Activated CD8-positive, alpha-beta T cell treated with anti-CD3 and anti-CD28 coated beads, Interleukin-2, amount 10 ng/mL, durations not matched to agents 7 days and 5 days (primary cell): ENCODE measurements at places on chromosomes 7 and 10. TPM values are rescaled to one million over a fixed set of nuclear protein-coding genes. Genes with fewer than 3 reads are reported as not detected.

GRCh38 chr7:42886129-42886528, 25.7 kb downstream of the C7orf25 start:
- no peak for DNase-seq

- no peak for DNase-seq
Measured at GRCh38 chr7:38453826-38454225, 177.3 kb downstream of the AMPH start.

Gene ASZ1
- not detected for total RNA-seq

Gene INSYN2A
- total RNA-seq: not detected

GRCh38 chr7:14339861-14340260, 350.4 kb upstream of the ETV1 start:
- DNase-seq: no peak

GRCh38 chr7:48438206-48438605, 266.9 kb downstream of the ABCA13 start:
- no peak for DNase-seq

DNA sequence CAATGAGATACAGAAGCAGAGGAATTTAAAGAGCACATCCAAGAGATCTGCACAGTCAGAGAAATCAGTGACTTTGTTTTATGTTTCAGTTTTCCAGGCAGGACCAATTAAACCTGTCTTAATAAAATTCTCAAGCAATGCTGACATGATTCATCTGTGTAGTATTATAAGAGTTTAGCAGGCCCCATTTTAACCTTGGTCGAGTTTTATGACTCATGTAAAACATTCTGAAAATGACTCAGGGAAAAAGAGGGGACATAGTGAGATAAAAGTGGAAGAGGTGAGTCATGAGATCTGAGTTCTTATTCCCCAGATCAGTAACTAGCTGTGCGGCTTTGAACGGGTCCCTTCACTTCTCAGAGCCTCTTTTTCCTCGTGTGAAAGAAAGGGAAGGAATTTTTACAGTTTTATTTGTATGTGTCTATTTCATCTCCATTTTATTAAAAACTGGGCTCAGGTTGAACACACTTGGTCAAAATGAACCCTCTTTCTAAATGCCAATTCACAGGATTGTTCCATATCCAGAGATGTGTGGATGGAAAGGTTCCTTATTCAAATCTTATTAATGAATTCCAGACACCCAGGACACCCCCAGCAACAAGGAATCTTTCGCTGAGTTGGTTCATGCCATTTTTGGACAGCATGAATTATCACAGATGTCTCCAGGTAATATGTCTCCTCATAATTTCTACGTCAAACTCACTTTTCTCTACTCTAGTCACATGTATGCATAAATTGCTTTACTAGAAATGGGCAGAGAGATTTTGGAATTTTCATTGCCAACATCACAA, 143.2 kb downstream of the JAZF1 start:
- no peak for DNase-seq

Gene CDH23
- 4.7 TPM for total RNA-seq

Gene SPDYE11
- total RNA-seq: not detected

Gene NUTM2A
- total RNA-seq: 0.71 TPM

DNA sequence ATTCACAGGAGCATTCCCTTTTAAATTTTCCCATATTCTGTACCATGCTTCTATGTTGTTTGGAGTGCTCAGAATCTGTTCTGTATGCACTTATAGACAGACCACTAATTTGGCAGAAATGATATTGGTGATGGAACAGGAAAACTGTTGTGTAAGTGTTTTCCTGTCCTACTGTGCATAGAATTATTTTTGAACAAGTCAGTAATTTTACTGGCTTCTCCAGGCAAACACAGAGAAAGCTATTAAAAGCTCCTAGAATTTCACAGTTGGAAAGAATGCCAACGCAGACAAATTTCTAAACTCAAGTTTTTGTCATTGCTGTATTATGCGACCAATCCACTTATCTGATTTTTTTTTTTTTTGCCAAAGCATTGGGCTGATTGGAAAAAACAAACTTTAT, 55.7 kb downstream of the ANKMY2 start:
- DNase-seq: no peak

Gene SPDYE2
- total RNA-seq: not detected

- no peak for DNase-seq
Measured at GRCh38 chr10:119357412-119358151, 150.2 kb downstream of the GRK5 start.

Gene LRRD1
- total RNA-seq: not detected

DNA sequence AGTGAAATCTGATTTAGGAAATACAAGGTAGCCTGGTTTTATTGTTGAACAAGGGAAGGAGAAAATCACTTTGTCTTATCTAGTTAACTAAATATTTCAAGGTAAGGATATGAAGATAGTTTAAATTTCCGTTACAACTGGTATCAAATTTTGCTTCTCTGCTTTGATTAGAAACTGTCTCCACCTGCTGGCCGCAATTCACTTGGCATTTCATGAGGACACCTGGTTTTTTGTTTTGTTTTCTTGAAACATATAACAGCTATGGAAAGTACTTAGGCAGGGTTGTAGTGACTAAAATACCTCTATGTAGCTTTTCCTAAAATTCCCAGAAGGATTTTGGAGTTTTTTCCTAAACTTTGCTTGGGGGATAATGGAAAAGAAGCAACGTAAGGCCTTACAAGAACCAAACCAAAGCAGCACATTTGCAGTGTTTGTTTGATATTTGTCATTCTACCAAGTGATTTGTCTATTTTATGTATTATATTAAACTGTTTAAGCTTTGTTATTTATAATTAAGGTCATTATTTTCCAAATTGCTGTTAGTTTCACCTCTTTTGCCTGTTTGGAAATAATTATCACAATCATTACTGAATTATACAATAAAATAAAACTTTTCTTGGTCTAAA, 73.6 kb downstream of the AHCYL2 start:
- peak; percentile 71 for DNase-seq

DNA sequence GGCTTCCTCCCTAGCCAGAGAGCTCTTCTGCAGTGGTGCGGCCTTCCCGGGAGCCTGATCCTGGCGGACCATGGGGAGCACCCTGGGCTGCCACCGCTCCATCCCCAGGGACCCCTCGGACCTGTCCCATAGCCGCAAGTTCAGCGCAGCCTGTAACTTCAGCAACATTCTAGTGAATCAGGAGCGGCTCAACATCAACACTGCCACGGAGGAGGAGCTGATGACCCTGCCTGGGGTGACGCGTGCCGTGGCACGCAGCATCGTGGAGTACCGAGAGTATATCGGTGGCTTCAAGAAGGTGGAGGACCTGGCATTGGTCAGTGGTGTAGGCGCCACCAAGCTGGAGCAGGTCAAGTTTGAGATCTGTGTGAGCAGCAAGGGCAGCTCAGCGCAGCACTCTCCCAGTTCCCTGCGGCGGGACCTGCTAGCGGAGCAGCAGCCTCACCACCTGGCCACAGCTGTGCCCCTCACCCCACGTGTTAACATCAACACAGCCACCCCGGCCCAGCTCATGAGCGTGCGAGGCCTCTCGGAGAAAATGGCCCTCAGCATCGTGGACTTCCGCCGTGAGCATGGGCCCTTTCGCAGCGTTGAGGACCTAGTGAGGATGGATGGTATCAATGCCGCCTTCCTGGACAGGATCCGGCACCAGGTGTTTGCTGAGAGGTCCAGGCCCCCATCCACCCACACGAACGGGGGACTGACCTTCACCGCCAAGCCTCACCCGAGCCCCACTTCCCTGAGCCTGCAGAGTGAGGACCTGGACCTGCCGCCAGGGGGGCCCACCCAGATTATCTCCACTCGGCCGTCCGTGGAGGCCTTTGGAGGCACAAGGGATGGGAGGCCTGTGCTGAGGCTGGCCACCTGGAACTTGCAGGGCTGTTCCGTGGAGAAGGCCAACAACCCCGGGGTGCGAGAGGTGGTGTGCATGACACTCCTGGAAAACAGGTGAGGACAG, 1.5 kb downstream of the EEPD1 start:
- no peak for DNase-seq

- DNase-seq: no peak
Measured at GRCh38 chr7:44147026-44147991, 6.2 kb upstream of the MYL7 start.

GRCh38 chr10:30671026-30671616, 41.6 kb upstream of the LYZL2 start:
- peak; percentile 53 for DNase-seq

Gene CRHR2
- not detected for total RNA-seq

DNA sequence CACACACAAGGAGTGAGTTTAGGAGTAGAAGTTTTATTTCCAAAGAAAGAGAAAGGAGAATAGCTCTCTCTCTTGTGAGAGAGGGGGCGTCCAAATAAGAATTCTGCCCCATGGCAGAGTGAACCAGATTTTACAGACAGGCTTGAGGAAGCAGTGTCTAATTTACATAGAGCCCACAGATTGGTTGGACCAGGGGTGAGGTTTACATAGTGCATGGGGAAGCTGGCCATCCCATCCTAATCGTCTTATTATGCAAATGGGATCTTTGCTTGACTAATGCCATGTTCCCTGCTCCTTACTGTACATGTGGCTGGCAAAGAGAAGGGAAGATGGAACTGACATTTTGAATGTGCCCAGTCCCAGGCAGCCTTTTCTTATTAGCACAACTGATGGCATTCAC, 60.0 kb upstream of the ACSM6 start:
- no peak for DNase-seq

DNA sequence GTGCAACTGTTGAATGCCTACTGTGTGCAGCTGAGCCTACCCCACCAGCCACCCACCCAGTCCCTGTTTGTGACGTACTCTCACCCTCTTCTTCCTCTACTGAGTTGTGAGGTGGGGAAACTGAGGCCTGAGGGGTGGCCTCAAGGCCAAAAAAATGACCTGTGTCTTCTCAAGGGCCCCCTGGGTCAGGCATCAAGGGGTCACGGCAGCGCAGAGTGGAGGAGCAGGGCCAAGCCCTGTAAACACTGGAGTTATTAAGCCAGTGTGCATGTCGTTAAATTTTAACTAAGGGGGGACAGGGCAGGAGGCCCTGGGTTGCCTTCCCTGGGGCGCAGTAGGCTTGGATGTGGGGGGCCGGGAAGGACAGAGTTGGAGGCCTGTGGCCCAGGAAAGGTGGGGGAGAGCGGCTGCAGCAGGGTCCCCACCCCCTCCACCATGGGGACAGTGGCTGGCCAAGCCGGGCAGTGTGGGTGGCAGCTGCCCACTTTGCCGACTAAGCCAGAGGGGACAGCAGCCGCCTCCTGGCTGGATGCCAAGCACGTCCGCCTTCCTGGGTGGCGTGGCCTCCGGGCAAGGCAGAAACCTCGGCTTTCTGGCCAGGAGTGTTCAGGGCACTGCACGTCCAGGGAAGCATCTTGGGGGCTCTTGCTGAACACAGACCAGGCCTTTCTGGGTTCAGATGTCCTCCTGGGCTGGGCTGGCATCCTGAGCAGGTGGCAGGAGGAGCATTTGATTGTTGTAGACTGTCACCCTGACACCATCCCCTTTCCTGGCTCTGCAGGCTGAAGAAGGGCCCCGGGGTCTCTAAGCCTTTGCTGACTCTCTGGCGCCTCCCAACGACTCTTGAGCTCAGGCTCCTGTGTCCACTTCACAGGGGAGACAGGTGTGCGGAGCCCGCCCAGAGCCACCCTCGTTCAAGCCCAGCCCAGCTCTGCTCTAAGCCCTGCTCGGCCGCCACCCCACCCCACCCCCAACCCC, 1.9 kb downstream of the SLC29A4 start:
- DNase-seq: peak; percentile 33

Gene DOCK1
- total RNA-seq: not detected
